ENCODE measurements at places on chromosomes 4 and X. TPM values are rescaled to one million over a fixed set of nuclear protein-coding genes. Genes with fewer than 3 reads are reported as not detected.

Gene NWD2
- 0.71 TPM for total RNA-seq

- no peak for DNase-seq
- H3K36me3 ChIP-seq: no peaks in the 10 kb centered on the region
- no peak overlapping the region for H3K27ac ChIP-seq
- no peaks in the 10 kb centered on the region for H3K4me1 ChIP-seq
Measured at GRCh38 chrX:12887767-12888166, 18.7 kb upstream of the TLR8 start.

Gene KCNE5
- total RNA-seq: 0.33 TPM

DNA sequence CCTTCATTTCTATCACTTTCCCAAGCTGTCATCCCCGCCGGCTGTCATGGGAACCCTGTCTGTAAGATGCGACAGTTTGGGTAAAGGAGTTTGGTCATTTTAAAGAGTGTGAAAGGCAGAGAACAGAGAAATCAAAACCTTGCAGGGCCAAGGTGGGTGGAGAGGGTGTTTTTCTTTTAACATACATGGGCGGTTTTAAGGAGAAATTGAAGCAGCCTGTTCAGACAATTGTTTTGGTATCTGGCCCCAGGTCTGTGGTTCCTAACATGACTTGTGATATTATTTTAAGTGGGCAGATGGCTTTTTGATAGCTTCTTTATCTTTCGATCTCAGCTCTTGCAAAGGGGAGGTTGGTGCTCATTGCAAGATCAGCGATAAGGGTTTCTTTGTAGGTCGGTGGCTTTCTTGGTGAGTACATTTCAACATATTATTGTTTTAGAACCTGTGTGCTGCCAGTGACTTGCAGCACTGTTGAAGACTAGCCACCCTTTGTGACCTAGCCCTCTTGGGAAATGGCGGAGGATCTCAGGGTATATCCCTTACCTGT, 3.7 kb downstream of the PPP1R3F start:
- no peak overlapping the region for H3K27ac ChIP-seq
- H3K36me3 ChIP-seq: no peaks in the 10 kb centered on the region
- peaks cover 13% of the 10 kb centered on the region for H3K4me1 ChIP-seq
- DNase-seq: peak; percentile 13
- no peak overlapping the region for H3K4me3 ChIP-seq
- no peaks in the 10 kb centered on the region for H3K27me3 ChIP-seq

Gene TCEAL7
- 19.7 TPM for total RNA-seq

Gene ZFYVE28
- 4.3 TPM for total RNA-seq

GRCh38 chrX:47808904-47809788, 27.6 kb upstream of the ZNF81 start:
- H3K27ac ChIP-seq: no peak overlapping the region
- no peak overlapping the region for H3K4me3 ChIP-seq
- DNase-seq: no peak
- H3K36me3 ChIP-seq: no peaks in the 10 kb centered on the region
- H3K4me1 ChIP-seq: no peaks in the 10 kb centered on the region
- no peaks in the 10 kb centered on the region for H3K27me3 ChIP-seq

GRCh38 chrX:20066968-20067708, 49.6 kb downstream of the MAP7D2 start:
- no peak for DNase-seq
- no peak overlapping the region for H3K27ac ChIP-seq
- H3K27me3 ChIP-seq: no peaks in the 10 kb centered on the region
- no peaks in the 10 kb centered on the region for H3K4me1 ChIP-seq
- H3K36me3 ChIP-seq: no peaks in the 10 kb centered on the region

Gene NDST4
- total RNA-seq: 0.71 TPM
